Activated gamma-delta T cell treated with anti-CD3 and anti-CD28 coated beads, Interleukin-2, amount 50 U/mL, for 16 hours (primary cell): ENCODE measurements at places on chromosomes 7 and 10.

DNA sequence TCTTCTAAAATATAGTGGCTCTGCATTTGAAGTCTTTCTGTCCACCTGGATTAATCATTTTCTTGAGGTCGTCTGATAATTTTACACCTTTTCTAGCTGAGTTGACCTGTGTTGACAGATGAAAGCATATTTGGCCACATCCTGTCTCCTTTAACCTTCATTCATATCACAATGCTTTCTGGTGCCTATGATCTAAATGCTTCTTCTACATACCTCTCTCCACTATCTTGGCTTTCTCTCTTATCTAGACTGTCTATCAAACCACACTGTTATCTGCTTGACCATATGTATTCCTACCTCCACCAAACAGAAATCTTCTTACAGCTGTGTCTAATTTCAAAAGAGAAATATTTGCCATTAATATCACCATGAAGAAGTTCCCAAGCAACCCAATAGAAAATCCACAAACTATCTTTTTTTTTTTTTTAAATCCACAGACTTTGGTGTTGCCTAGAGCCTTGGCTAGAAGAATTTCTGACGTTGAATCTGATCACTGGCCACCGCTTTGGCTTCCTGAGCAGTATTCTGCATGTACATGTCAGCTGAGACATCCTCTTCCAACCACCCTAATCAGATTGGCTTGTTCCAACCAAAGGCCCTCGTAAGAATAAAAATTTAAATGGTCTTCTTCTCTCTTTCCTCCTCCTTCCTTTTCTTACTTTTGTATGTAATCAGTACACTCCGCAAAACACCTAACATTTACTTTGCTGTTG, 66.3 kb upstream of the SP4 start:
- DNase-seq, result no peak

DNA sequence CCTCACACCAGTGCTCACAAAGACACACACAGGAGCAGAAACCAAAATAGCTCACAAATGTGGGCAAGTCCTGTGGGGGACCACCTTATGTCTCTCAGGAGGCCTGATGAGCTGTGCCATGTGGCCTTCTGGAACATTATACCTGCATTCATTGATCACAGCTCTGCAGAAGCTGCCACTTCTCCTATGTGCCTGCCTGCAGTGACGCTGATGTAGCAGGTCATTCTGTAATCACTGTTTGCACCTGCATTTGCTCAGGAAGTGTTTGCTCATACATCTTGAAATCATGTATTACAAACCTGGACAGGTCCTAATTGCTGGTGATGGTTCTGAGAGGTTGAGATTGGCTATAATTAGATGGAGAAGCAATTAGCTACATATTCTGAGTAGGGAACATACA, 310.2 kb downstream of the AUTS2 start:
- DNase-seq, result no peak

GRCh38 chr7:93021748-93022147, 96.0 kb downstream of the SAMD9 start:
- DNase-seq, result no peak

DNA sequence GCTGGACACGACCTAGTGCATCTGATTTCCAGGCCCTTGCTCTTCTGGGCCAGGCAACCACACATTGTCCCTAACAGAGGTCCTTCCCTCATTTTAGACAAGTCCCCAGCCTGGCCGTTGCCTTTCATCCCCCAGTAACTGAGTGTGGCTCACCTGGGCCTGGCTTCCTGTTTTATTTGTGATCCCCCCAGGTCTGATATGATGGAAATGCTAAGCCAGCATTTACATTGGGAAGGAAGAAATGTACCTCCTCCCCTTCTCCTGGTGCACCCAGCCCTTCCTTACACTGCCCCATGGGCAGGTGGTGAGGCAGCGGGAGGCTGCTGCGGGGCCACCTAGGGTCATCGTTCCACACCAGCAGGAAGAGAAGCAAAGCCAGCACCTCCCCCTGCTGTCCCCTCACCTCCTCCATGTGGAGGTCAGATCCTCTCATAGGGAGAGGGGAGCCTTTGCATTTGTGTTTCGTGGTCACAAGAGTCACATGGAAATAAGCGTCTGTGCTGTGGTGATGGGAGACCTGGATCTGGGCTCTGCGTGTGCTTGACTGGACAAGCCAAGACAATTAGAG, 108.8 kb downstream of the GLRX3 start:
- DNase-seq, result no peak

DNA sequence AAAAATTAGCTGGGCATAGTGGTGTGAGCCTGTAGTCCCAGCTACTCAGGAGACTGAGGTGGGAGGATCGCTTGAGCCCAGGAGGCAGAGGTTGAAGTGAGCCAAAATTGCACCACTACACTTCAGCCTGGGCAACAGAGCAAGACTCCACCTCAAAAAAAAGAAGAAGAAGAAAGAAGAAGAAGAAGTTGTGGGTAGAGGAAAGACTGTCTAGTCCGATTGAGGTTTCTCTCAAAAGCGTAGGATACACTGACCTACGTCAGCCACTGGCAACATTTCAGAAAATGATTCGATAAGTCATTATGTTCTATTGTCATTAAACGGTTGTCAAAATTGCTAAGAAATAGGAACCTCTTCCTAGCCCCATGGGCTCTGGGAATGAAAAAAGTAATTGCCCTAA, 22.3 kb upstream of the RHBDD2 start:
- no peak for DNase-seq

GRCh38 chr7:1267016-1267900, 34.6 kb downstream of the UNCX start:
- DNase-seq, result no peak

DNA sequence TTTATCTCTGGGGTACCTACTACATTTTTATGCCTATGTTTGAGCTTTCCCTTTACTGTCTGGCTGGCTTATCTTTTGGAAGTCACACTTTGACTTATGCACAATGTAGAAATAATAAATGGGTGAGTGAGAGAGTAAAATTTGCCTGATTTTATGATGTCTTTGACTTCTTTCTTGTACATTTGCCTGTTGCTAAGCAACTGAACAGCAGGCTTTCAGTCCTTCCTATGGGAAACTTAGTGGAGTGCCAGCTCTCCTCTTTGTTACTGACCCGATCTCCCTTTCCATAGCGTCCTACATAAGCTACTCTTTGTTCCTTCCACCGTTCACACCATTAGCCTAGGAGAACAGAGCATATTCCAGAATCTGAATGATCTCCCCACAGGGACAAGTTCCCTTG, 4.2 kb downstream of the TAS2R60 start:
- DNase-seq, result no peak

DNA sequence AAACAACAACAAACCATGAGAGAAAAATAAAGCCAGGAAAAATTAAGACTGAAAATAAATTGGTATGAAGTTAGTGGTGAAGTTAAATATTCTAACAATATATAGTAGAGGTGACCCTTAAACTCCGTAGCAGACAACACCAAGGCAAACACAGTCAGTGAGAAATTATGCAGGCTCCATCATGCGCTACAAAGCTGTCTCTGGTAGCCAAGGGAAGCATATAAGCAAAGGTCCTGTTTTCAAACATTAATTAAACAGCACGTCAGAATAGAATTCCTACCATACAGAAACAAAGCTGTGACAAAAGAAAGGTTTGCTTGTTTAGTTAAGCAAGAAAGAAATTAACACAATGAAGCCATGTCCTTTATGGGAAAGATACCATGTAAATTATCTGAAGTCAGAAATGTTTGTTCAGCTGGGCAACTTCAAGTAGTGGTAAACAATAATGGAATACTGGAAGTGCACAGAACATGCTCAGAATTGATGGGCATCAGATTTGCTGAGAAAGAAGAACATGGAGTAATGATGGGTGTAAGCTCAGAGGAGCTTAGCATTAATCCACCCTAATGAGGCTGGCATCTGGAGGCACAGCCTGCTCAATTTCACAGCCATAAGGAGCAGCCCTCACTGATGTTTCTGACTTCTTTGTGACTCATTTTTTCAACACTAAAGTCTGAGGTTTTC, 75.7 kb downstream of the IGF2BP3 start:
- DNase-seq, result no peak

DNA sequence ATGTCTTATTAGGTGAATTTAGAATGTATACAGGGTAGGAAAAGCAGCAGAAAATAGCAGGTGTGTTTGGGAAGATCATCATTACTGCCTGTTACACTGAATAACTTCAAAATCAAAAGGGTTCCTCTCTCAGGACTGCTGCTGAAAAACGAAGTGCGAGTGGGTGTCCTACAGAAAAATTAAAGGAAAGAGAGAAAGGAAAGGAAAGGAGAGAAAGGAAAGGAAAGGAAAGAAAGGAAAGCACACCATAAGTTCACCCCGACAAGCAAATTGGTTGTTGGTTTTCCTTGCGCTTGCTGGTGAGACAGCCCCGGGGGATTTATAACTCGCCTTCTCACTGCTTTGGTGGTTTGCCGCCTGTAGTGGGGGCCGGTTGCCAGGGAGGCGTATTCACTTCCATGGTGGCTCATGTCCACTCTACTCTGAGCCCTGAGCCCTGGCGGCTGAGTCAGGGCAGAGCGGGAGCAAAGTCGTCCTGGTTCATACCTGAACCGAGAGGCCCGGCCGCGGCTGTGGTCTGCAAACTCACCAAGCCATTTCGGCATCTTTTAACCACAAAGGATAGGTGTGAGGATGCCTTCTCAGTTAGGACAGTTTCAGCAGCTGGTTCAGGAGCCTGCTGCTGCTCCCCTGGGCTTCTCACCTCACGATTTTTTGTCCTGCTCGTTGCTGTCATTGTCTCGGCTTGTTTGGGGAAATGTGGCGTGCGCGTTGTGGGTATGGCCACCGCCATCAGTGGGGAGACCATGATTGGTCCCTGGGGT, 26.1 kb downstream of the INPP5A start:
- DNase-seq, result no peak

DNA sequence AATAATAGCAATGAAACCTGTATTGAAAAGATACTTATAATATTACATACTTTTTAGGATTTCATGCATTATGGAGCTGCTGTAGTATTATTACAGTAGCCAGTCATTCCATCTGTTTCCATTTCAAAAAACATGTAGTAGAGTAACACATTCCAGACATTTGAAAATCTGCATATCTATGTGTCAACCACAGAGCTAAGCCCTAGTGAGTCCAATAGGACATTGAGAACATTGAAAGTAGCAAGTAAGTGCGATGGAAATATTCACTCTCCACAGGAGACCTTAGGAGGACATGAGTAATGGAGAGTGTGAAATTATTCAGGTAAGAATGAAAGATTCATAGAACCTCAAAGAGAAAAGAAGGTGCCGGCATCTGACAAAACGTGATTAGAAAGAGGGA, 15.3 kb downstream of the NSMCE4A start:
- no peak for DNase-seq
